ENCODE measurements at places on chromosomes 3 and 15. TPM values are rescaled to one million over a fixed set of nuclear protein-coding genes. Genes with fewer than 3 reads are reported as not detected.
A peak's percentile ranks its signal among the peaks of the same experiment; 100 is the strongest.

GRCh38 chr3:63351159-63352007, 73.3 kb downstream of the SYNPR start:
- peak; percentile 10 for DNase-seq

Gene UACA
- 35.5 TPM for total RNA-seq

GRCh38 chr3:57889807-57890206, 118.4 kb upstream of the FLNB start:
- no peak for DNase-seq

DNA sequence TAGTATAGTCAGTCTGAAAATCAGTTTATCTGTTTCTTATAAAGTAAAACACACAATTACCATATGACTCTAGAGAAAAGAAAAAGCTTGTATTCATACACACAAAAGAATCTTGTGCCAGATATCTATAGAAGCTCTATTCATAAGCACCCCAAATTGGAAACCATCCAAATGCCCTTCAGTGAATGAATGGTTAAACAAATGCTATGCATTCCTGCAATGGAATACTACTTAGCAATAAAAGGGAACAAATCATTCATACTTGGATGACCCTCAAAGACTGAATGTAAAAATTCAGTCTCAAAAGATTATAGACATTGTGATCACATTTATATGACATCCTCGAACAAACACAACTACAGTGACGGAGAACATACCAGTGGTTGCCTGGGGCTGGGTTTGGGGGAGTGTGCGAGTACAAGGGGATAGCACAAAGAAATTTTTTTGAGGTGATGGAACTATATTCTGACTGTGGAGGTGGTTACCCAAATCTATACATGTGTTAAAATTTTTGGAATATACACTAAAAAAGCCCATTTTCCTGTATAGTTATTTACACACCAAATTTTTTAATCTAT, 680.6 kb downstream of the NTRK3 start:
- no peak for DNase-seq

- DNase-seq = no peak
Measured at GRCh38 chr3:184822654-184823053, 10.7 kb downstream of the VPS8 start.

DNA sequence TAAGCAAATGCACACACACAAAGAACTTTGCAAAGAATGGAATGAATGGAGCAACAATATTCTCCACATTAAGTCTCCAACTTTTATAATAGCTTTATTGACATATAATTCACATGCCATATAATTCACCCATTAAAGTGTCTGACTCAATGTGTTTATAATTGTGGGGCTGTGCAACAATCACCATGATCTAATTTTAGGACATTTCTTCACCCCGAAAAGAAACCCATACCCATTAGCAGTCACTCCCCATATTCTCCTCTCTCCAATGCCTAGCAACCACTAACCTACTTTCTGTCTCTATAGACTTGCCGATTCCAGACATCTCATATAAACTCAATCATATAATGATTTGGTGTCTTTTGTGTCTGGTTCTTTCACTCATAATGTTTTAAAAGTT, 22.6 kb downstream of the VGLL4 start:
- DNase-seq = no peak

GRCh38 chr3:159273608-159274007, 471.8 kb downstream of the MFSD1 start:
- DNase-seq = peak; percentile 76

Measured in Calu3 (cell line).